ENCODE measurements at places on chromosomes 1 and 21.

DNA sequence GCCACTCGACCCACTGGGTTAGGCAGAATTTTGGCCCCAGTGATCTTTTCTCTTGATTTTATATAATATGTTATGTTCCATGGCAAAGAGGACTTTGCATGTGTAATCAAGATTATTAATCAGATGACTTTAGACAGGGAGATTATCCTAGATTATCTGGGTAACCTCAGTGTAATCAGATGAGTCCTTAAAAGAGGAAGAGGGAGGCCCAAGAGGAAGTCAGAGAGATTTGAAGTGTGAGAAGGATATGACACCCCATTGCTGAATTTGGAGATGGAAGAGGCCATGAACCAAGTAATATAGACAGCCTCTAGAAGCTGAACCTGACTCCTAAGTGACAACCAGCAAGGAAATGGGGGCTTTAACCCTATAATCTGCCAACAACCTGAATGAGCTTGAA is 117.1 kb upstream of the CSF3R start:
- no peak for DNase-seq

DNA sequence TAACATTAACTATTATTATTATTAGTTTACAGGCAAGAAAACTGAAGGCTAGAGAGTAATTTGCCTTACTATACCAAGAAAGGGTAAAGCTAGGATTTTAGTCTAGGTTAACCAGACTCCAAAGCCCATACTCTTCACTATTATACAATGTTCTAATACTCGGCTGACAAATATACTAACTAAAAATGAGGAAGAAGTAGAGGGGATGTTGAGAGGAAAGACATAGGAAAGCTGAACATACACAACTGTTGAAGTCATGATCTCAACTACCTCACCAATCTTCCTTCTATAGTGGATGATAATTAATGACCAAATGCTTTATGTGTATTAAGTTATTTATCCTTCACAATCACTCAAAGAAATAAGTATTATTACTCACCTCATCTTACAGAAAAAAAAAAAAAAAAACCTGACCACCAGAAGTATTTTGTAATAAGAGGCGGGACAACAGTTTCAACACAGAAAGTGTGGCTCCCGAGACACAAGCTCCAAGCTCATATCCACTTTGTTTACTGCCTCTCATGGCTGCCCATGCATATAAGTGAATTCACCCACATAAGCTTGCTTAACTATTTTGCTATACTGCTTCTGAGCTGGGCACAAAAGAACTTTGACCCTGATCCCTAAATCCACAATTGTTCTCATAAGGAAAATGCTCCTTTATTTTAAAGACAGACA is 78.0 kb downstream of the USP1 start:
- peak; percentile 65 for DNase-seq

DNA sequence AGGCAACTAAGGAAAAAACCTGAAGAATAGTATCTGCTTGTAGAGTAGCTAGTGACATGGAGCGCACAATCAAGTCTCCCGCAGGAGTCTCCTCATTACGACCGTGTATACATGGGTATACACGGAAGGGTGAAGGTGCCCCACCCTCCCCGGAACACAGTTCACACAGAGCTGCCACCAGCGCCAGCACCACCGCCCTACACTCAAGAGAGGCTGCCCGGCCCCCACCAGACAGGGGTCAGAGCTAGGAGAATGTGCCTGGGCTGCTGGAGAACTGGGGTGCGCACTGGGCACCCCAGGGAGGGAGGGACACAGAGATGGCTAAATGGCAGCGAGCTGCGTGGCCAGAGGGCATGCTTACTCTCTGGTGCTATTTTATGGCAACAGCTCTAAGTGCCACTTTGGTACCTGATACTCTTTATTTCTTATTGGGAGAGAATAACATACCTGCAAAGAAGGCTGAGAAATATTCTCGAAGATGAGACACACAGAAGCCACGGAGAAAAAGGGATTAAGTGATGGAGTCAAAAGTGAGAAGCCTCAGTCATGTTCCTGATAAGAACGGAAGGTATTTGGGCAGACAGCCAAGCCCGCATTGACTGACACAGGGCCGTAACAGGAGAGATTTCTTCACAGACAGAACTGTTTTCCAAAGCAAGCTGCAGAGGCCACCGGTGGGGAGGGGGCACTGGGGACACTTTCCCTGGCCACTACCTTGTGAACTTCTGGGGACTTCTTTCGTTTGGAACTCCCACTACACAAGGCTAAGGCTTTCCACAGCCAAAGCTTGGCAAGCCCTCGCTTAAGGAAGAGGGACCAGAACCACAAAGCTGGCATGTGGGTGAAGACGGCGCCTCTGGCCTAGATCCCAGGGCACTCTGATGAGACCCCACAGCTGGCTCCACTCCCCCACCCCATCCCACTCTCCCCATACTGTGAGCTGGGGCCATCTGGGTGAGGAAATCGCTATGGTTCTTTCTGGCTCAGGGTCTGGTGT is 108.0 kb downstream of the PGBD5 start:
- no peak for DNase-seq

- DNase-seq: no peak
Observed at GRCh38 chr1:227794817-227795192, 20.7 kb upstream of the PRSS38 start.

GRCh38 chr21:34570313-34570712 is 44.6 kb downstream of the RCAN1 start:
- no peak for DNase-seq

DNA sequence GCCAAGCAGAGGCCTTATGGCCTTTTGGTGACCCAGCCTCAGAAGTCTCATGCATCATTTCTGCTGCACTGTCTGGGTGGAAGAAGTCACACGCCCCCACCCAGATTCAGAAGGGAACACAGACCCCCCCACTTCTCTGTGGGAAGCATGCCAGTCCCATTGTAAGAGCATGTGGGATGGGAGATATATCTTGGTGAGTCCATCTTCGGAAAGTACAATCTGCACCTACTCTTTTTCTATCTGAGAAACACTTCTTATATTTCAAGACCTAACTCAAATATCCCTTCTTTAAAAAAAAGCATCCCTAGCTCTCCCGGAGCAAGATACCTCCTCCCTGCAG is 159.6 kb upstream of the FGGY start:
- no peak for DNase-seq

DNA sequence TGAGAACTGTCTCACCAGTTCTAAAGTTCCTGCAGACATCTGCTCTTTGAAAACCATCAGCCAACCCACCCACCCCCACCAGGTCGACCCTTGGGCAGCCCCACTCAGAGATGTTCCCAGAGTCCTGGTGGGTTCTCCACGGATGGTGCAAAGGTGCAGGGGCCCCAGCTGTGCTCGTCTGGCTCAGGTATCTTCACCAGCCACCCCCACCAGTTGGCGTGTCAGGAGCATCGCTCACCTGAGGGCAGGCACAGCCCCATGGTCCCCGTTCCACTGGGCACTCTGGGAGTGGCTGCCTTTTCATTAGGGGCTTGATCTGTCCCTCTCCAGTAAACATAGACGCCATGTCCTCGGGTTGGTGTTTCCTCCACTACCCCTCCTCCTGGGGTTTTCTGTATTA is 70.5 kb downstream of the UMODL1 start:
- no peak for DNase-seq

DNA sequence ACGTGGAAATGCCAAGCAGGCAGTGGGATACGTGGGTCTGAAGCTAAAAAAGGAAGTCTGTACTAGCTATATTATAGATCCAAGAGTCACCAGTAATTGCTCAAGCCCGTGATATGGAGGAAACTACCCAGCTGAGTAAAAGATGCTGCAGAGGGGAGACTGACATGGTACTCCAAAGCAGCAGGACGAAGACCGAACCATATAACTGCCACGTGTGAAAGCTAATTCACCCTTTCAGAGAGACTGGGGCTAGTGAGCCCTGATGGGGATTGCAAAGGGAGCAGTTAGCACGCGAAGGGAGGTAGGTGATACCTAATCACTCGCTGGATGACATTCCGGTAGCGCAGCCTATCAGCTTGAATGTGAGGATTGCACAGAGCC is 316 bp downstream of the AP4B1 start:
- DNase-seq: no peak

GRCh38 chr1:232883992-232884661 is 66.3 kb upstream of the NTPCR start:
- DNase-seq: no peak

DNA sequence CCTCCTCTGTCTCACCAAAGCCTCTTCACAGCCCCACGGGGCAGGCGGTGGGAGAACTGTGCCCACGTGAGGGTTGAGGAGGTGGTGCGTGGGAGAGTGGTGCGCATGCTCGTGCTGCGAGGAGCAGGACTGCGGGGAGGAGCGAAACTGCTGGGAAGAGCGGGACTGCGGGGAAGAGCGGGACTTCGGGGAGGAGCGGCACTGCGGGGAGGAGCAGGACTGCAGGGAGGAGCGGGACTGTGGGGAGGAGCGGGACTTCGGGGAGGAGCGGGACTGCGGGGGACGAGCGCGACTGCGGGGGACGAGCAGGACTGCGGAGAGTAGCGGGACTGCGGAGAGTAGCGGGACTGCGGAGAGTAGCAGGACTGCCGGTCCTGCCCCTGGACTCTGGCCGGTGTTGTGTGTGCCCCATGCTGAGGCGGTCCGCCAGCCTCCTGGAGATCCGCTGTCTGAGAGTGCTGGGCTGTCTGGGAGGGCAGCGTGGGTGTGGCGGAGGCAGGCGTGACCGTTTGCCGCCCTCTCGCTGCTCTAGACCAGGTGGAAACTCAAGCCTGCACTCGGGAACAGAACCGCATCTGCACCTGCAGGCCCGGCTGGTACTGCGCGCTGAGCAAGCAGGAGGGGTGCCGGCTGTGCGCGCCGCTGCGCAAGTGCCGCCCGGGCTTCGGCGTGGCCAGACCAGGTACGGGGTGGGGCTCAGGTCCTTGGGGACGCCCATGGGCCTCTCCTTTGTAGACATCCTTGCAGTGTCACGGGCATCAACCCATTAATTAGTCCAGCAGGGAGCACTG is 24.6 kb downstream of the TNFRSF1B start:
- no peak for DNase-seq

DNA sequence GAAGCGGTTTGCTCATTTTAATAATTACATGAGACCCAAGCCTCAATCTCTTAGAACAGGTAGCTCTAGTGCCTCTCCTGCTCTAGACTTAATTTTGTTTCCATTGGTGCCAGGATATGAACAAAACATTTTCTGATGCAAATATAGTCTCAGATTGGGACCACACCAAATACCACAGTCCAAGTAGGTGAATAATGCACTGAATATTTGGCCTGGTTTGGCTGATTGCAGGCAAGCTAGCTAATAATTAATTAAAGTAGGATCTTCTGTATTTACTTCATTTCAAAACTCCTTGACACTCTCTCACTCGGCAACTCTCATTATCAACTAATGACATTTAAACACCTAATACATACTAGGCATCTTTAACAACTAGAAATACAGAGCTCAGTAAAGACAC is 219.6 kb downstream of the LTN1 start:
- peak; percentile 21 for DNase-seq
